ENCODE measurements at places on chromosomes 7 and 10.

- DNase-seq = peak; percentile 92
These were observed 612 bp downstream of the KCP start for GRCh38 chr7:128909625-128910568.

- peak; percentile 58 for DNase-seq
These were observed 57.6 kb downstream of the NKX6-2 start for GRCh38 chr10:132728321-132728720.

DNA sequence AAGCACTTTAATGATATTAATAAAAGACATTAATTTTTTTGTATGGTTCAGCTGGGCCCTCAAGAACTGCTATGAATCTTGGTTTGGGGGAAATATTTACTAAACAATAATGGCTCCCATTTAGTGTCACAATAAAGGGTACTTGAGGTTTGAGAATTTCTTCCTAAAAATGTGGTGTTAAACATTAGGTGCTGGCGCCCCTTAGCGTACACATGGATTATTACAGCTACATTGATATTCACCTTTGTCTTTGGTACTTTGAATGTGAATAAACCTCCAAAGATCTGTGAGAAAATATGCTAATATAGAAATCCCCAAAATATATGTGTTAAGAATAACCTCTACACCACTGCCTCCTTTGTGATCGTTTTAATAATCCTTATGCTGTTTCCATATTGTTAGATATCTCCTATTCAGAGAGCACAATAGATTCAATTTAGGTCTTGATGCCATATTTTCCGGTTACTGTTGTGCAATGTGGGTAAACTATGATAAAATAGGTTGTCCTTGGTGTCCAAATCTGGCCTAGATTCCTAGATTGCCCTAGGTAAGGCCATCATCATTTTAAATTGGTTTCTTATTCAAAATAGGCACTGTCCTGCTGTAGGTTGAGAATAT is 161.8 kb upstream of the CACNA2D1 start:
- DNase-seq = peak; percentile 52

GRCh38 chr7:80183900-80184685 is 49.5 kb downstream of the GNAI1 start:
- DNase-seq = no peak

DNA sequence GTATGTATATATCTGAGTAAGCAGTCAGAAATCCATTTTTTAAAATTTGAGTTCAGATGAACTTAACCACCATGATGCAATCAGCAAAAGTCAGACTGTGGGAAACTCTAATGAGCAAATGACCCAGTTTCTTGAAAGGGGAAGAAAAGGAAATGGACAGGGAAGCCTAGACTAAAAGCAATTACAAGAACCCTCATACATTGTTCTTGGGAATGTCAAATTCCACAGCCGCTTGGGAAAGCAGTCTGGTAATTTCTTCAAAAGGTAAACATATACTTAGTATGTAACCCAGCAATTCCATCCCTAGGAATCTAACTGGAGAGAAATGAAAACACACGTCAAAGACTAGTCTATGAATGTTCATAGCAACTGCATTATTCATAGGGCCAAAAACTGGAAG is 16.4 kb upstream of the FOXK1 start:
- DNase-seq = no peak

GRCh38 chr10:129972145-129972965 is 8.3 kb upstream of the EBF3 start:
- no peak for DNase-seq

DNA sequence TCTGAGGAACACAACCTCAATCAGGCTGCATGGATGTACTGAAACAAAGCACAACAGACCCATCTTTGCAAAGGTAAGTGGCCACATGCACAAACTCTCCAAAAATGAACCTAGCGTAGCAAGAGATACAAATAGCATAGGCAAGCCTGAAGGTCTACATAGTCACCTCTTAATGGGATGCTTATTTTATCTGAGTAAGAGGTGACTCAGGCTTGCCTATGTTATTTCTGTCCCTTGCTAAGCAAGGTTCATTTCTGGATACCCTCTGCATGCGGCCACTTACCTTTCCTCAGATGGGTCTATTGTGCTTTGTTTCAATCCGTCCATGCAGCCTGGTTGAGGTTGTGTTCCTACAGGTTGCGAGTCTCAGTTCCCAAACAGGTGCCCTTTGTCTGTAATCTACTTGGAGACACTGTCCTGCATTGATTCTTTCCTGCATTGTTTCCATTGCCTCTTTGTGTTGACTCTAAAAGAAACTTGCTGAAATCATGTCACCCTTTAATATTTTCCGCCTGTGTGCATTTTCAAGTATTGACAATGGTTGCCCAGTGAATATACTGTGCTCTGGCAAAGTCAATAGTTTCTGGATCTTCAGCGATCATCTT is 291.8 kb upstream of the LYZL1 start:
- no peak for DNase-seq

DNA sequence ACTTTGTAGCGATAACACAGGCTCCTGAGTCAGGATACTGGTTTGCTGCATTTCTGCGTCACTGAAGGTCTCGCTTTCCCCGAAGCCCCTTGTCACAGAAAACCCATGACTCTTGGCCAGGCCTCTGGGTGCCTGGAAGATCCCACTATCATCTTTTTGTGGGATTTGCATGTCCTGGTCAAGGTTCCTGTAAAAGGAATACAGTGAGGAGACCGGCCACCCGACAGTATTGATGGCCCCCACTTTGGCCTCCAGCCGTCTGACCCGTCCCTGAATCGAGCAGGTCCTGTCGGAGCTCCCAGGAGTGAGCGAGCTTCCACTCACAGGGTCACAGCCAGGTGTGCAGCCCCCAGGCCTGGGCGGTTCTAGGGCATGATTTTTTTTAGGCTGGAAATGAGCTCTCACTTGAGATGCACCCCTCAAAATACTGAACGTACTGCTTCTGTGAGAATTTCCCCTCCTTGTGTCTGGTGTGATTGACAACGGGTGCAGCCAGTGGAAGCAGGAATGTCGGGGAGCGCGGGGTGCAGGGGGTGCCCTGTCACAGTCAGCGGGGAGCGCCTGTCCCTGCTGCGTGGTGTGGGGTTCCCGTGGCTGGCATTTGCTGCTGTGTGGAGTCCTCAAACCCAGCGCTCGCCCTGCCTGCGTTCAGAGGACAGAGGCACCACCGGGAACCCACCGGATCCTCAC is 75.8 kb downstream of the DNAJB6 start:
- no peak for DNase-seq

DNA sequence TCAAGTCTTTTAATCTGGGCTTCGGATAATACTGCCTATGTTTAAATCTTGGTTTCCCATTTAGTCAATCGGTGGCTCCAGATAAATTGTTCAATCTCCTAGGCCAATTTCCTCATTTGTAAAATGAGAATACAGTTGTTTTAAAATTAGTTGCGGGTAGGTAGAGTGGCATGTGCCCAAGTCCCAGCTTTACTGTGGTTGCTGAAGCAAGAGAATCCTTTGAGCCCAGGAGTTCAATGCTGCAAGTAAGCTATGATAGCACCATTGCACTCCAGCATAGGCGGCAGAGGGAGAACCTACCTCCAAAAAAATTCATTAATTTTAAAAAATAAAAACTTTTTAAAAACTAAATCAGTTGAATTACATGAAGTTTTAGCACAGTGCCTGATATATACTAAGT is 7.3 kb downstream of the RNF216 start:
- no peak for DNase-seq

DNA sequence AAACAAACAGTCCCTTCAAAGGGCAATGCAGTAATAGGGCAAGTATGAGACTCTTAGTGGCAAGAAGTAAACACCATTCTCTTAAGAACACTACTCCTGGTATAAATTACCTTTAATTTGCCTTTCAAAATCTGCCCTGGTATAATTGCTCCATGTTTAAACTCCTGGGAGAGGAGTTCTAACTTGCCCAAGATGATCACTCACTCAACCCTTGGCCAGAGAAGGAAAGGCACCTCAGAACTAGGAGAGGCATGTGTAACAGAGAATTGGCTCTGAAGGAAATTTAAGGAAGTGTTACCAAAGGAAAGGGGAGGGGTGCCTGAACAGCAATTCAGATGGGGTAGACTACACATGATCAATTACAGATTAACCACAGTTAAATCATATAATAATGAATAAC is 1173.6 kb upstream of the SORCS1 start:
- DNase-seq = no peak

- no peak for DNase-seq
These were observed 7.5 kb downstream of the H2BK1 start for GRCh38 chr7:151202836-151203235.

- DNase-seq = no peak
These were observed 244.3 kb upstream of the KCND2 start for GRCh38 chr7:120028636-120029035.

- DNase-seq = no peak
These were observed 208.9 kb downstream of the ARL4A start for GRCh38 chr7:12896316-12896715.

- DNase-seq = no peak
These were observed 172.3 kb downstream of the IMMP2L start for GRCh38 chr7:111390000-111390399.

DNA sequence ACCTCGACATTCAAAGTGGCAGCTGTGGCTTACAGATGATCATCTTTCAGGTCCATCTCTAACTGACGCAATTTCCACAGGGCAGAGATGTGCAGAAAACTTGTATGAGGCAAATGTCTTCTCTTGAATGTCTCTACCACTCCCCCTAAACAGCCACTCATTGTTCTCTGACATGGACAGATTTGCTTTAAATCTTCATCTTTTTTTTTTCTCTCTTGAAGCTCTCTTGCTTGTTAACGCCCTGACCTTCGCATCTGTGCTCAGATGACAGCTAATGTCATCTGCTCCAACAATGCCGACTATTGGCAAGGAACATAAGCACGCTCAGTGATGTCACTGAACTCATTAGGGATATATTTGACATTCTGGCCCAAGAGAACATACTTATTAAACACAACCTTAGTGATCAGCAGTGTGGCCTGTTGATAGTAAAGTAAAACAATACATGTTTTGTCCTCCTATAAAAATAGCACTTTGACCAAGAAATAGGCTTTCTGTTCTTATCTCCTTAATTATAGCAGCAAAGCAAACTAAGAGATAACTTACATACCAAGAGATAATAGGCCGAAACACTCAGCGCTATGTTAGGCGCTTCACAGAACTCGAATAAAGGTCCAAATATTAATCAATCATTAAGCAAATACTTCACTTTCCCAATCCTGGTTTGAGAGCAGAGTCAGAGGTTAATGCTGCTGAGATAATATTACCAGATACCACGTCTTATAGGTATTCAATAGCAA is 583.5 kb downstream of the PARD3 start:
- no peak for DNase-seq

- no peak for DNase-seq
These were observed 918 bp downstream of the CALHM2 start for GRCh38 chr10:103451091-103451813.

DNA sequence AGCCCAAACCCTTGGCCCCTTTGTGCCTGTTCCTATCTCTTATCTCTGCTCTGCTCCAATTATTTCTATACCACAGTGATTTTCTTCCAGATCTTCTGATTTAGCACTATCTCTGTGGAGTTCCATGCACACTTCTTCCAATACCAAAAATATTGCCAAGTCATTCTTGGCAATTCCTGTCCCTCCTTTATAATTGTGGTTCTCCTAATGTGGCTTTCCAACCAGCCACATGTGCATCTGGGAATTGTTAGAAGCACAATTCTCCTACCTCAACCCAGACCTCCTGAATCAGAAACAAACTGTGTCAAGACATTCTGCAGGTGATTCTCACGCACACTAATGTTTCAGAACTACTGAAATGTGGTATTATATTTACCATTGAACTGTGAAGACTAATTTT is 447.8 kb upstream of the IGFBP3 start:
- no peak for DNase-seq

DNA sequence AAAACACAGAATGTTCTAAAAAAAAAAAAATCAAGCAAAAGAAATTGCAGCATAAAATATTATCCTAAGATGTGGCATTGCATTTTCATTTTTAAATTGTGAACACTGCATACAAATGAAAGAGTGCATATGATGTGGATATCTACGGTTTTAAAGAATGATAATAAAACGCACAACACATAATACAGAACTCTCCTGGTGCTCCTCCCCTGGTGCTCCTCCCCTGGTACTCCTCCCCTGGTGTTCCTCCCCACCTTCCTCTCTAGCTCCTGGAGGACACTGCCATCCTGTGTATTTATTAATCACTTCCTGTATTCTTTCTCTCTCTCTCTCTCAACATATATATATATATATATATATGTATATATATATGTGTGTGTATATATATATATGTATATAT is 100.1 kb downstream of the SLC37A3 start:
- DNase-seq = no peak

- no peak for DNase-seq
These were observed 1.4 kb downstream of the LARP4B start for GRCh38 chr10:929960-930624.

GRCh38 chr10:114801411-114801813 is 20.2 kb upstream of the FHIP2A start:
- DNase-seq = no peak

DNA sequence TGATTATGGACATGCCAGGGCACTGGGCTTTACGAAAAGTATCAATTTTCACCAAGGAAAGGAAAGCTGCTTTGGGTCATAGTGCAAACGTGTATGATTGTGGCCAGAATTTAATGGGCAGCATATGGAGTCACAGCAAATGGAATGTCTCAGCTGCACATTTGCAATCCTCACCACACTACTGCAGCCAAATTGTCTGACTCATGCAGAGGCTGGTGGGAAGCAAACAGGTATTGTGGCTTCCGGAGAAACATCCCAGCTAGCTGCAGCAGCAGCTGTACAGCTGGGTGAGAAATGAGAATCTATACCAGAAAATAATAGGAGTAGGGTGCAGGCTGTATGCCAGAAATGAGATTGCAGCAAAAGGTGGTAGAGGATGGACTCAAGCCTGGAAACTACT is 374.7 kb upstream of the VWC2 start:
- no peak for DNase-seq

DNA sequence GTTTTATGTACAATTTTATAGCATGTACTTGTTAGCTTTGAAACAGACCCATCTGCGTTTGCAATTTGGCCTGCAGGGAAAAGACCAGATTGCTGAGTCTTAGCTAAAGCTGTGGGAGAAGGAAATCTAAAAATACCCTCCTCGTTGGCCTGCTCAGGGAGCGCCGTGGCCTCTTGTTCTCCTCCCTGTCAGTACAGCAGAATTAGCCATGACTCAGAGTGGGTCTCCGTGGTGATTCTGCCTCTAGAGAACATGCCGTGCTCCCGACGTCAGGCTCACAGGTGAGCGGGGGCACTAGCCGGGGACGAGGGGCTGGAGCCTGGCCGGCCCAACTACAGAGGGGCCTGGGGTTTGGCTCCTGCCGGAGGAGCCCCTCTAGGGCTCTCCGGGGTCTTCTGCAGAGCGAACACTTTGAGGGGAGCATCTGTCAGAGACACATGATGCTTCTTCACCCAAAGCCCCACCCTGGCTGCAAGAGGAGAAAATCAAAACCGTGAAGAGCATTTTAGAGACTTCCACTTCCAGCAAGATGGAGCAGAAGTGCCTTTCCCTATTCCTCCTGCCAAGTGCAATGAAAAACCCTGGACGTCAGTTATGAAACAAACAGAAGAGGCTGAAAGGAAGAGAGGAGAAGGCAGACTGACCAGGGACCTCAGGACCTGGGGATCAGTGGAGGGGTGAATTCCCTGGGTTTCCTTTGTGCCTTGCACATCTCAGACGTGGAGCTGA is 98.9 kb downstream of the LHPP start:
- no peak for DNase-seq

GRCh38 chr7:1707756-1708595 is 37.9 kb downstream of the ELFN1 start:
- no peak for DNase-seq

Measured in SK-N-DZ (cell line).